ENCODE measurements at places on chromosomes 5 and 9.

DNA sequence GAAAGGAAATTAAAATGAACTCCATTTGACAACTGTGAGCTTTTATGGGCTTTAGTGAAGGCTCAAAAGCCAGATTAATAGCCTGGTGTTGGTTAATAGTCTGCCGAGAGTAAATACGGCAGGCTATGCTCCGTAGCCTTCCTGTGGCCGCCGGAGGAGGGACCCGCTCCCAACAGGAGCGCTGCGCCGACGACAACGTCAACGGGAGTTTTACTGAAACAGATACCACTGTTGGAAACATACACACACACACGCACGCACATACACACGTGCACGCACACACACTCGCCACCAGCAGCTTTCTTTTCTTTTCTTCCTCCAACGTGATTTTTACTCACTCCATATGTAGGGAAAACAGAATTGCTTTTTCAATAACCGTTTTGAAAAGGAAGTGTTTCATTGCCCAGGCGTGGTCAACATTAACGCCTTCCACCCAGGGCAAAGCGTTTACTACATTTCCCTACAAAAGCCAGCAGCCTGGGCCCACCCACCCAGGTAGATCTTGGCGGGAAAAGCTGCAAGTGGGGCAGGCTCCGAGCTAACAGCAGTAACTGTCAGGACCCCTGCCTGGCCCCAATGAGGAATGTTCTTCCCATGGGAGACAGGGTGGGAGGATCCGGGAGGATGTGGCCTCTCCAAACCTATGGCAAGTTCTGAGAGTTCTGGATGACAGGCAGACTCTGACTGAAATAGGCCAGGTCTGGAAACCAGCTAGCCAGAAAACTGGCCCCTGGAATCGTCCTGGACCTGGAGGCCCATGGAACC lies 72.3 kb downstream of the PAX5 start:
- DNase-seq: no peak

DNA sequence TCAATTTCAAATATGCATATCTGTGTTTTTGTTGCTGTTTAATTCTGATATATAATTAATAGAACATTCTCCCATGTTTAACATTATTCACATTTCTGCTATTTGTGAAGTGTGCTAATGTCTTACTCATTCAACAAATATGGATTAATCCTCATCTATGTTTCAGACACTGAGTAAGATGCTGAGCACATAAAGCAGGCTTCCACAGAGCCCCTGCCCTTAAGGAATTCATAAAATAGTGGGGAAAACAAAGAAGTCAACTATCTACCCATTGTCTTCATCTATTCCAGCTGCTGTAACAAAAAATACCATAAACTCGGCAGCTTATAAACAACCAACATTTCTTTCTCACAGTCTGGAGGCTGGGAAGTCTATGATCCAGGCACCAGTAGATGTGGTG lies 333.3 kb downstream of the SEMA5A start:
- no peak for DNase-seq

GRCh38 chr5:117249086-117249815 lies 674.6 kb upstream of the SEMA6A start:
- DNase-seq: no peak

DNA sequence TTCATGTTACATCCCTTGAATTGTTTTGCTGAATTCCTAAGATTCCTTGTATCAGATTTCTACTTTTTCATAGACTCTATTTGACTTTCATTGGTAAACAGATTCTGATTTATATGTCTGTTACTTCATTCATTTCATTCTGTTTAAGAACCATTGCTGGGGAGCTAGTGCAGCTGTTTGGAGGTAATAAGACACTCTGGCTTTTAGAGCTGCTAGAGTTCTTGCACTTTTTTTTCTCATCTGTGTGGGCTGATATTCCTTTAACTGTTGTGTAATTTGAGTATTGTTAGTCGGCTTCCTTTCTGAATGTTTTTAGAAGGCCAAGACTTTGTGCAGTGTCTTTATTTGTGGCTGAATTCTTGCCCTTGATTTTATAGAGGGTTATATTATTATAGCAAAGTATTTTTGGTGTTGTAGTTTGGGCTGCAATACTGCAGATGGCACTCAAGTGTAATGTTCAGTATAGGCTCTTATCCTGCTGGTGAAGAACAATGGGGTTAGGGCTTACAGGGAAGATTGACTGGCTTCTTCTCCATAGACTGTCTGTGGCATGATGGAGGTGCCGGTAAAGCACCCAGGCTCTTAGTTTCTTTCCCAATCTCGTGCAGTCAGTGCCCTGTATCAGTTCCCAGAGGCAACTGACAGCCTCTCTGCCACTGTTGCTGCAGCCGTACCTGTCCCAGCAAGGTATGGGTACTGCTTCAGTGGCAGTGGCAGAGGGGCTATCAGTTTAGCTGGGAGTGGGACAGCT lies 162.2 kb downstream of the OXCT1 start:
- peak; percentile 10 for DNase-seq

GRCh38 chr9:134773842-134774241 lies 106.8 kb upstream of the FCN2 start:
- DNase-seq: no peak

- DNase-seq: no peak
Observed at GRCh38 chr9:118521261-118521660, 817.1 kb downstream of the TLR4 start.

DNA sequence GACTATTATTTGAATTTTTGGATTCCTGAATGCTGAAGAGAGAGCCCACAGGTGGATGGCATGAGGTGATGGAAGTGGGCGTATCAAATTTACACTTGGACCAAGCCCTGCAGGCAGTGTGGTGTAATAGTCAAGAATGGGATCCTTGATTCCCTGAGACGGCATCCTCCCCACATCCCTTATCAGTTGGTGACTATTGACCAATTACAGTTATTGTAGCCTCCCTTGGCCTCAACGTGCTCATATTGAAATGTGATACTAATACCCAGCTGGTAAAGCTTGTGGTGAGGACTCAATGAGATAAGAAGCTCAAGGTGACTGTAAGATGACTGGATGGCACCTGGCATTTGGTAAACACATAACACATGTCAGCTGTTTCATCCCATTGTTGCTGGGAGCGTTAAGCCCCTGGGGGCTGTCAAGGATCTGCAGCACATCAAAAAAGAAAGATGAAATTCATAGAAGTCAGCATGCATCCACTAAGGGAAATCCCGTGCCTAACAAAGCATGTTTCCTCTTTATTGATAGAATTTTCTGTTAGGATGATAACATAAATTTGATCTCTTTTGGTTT lies 65.6 kb upstream of the IRX2 start:
- peak; percentile 75 for DNase-seq

- no peak for DNase-seq
Observed at GRCh38 chr5:142998316-142999020, 228.3 kb downstream of the ARHGAP26 start.

- peak; percentile 44 for DNase-seq
Observed at GRCh38 chr5:124289641-124290311, 456.7 kb downstream of the ZNF608 start.

Data from NCI-H345 (cell line).